Spleen (tissue), 13 donors: ENCODE measurements at places on chromosomes 2 and 18. TPM values are rescaled to one million over a fixed set of nuclear protein-coding genes. Genes with fewer than 3 reads are reported as not detected.

DNA sequence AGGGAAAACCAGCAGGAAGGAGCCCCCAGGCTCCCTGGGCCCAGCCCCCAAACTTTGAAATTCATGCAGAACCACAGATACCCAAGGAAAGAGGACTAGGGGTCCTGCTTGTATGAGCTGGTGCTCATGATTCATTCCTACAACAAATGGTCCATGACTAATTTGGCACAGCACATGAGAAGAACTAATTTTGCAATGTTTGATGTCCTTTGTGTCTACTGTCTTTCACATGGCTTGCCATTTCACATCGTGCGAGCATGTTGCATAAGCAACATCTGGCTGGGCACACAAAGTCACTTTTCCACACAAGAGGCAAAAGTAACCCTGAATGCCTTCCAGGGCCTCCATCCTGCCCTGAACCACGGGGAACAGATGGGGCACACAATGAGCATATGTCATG lies 149.6 kb upstream of the APCDD1 start:
- DNase-seq = no peak

DNA sequence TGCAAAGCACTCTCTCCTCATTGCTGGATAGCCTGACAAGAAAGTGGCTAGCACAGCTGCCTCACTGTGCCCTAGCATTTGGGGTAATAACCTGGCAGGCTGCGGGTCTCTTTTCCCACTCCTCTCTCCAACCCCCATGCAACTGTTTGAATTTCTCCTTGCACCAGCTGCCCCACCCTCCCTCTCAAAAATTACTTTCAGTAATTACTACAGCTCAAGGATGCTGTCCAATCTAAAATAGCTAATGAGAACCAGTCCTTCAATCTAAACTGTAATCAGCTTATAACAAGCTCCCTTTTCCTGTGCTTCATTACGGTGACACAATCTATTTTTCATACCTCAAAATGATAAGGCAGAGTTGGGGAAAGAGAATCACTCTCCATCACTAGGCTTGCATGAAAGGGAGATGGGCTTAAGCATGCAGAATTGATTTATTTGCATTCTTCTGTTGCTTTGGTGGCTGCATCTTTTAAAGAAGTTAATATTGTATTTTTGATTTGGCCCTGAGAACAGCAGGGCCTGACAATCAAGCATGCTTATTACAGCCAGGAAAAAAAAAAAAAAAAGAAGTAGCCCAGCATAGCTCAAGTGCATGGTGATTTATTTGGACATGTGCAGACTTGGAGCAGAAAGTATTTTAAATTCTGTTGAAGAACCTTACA lies 881.8 kb downstream of the SLC4A3 start:
- no peak for DNase-seq

GRCh38 chr2:98608962-98609604 lies 694 bp downstream of the UNC50 start:
- peak; percentile 85 for DNase-seq

DNA sequence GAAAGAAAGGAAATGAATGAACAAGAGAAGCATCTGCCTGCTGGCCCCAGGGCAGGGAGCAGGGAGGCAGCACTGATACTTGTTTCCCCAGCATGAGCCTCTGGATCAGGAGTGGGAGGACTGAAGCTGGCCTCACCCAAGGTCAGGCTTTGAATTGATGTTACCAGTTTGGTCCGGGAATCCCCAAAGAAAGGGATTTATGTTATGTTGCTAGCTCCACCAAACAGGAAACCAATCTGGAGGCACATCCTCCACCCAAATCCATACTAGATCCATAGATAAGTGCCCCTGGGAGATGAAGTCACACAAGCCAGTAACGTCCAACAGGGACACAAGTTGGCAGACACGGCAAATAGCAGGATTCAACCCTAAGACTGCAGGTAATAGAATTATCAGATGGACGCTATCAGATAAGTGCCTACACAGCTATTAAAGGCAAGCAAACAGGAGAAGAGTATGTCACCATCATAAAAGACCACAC lies 85.9 kb downstream of the MTCL1 start:
- no peak for DNase-seq

DNA sequence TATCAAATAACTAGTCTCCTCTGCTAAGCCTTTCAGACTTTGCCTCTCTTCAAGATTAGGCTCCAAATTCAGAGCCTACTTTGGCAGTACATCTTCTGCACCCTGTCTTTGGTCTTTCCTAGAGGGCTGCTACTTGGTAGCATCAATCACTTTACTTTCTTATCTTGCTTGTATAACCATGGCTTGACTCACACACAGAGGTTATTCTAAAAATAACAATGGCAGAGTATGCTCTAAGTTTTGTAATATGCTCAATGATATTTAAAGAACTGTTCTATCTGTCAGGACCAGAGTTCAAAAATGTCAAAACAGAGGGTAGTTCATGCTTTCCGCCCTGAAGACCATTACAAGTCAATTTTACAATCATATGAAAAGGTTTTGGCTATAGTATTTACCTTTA lies 27.7 kb downstream of the THOC1 start:
- no peak for DNase-seq

DNA sequence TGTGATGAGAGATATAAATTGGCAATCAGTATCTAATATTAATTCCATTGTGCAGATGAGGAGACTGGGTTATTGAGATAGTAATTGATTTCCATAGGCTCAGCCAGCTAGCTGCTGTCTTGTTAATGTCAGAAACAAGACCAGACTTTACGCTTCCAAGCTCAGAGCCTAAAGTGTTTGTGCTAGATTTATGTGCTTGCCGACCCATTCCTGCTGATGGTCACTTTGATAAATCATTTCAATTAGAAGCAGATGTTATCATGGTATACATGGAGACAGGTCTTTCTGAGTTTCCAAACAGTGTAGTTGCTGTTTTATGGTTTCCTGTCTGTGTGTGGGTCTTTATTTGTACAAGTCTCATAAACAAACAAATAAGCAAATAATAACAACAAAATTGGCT lies 92.8 kb downstream of the AQP4 start:
- no peak for DNase-seq

DNA sequence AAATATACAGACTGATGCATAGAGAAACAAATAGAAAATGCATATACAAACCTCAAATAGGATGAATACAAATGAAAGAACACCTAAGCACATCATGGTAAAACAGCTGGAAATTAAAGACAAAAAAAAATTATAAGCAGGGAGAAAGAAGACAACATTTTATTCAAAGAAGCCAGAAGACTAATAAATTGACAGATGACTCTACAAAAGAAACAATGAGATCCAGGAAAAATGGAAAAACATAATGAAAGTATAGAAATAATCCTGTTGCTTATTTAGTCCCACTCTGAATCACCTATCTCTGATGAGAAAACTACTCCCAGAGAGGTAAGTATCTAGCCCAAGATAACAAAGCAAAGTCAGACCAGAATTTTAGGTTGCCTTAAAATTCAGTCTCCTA lies 143.4 kb downstream of the RBM43 start:
- DNase-seq = no peak

DNA sequence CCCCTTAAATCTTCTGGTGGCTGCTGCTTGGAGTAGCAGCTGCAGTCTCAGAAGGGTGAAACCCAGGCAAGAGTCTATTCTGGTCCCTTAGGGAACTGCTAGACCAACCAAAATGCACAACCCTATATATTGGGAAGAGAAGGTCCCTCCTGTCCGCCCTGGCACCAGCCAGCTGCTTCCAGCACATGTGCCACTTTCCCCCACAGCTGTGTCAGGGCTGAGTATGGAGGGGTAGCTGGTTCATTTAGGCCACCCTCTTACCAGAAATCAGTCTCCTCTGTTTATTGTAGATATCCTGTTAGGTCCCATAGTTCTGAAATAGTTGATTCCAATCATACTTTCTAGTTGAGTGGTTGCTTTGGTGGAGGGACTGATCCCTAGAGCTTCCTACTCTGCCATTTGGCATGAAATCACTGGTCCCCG lies 68.9 kb downstream of the BIRC6 start:
- DNase-seq = no peak

DNA sequence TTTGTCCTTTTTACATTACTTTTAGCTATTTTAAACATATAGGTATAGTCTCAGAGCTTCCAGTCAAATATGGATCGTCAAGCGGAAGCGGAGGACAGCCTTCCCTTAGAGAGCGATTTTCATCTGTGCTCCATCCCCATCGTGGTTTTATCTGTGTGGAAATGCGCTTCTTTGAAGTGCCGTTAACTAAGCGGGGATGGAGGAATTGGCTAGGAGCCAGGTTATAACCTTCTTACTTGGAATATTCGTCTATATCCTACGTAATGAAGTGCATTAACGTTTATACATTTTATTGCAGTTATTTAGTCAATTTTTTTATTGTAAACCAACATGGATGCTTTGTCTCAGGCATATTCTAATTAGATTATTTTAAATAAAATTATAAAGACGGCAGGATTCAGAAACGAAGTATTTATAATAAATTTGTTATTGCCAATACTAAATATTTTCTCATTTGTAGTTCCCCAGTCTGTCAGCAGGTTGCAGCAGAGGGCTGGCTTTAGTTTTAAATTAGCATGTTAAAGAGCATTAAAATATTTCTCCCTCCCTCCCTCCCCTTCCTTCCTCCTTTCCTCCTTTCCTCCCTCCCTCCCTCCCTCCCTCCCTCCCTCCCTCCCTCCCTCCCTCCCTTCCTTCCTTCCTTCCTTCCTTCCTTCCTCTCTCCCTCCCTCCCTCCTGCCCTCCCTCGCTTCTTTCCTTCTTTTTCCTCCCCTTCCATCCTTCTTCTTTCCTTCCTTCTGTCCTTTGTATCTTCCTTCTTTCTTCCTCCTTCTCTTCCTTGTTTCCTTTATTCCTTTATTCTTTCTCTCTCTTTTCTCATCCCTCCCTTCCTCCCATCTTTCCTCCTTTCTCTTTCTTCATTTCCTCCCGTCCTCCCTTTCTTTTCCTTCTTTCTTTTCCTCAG lies 80.6 kb upstream of the DOCK10 start:
- DNase-seq = no peak

- DNase-seq = peak; percentile 69
Measured at GRCh38 chr18:77066689-77067088, 65.9 kb downstream of the MBP start.

DNA sequence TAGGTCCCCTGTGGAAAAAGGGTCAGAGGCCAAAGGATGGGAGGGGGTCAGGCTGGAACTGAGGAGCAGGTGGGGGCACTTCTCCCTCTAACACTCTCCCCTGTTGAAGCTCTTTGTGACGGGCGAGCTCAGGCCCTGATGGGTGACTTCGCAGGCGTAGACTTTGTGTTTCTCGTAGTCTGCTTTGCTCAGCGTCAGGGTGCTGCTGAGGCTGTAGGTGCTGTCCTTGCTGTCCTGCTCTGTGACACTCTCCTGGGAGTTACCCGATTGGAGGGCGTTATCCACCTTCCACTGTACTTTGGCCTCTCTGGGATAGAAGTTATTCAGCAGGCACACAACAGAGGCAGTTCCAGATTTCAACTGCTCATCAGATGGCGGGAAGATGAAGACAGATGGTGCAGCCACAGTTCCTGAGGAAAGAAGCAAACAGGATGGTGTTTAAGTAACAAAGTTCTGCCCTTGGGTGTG lies 165.8 kb downstream of the RPIA start:
- no peak for DNase-seq

DNA sequence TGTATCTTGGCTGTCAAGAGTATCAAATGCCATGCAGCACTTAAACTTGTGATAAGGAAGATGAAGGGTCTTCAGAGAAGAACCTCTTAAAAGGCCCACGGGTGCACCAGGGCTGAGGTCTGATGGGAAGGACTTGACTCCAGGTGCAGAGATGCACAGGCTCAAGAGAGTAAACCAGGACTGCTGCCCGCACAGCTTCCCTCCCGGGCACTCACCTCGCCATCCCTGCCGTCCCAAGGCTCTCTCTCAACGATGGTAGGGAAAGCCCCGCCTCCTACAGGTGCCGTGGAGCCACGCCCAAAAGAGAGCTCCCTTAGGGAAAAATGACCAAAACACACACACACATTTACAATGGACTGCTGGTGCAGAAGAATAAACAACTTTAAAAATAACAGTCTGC lies 27.9 kb downstream of the PDIA6 start:
- DNase-seq = no peak

- DNase-seq = no peak
Measured at GRCh38 chr2:14306268-14306861, 326.2 kb upstream of the LRATD1 start.

- DNase-seq = peak; percentile 32
Measured at GRCh38 chr18:59048378-59048777, 91.3 kb upstream of the SEC11C start.

DNA sequence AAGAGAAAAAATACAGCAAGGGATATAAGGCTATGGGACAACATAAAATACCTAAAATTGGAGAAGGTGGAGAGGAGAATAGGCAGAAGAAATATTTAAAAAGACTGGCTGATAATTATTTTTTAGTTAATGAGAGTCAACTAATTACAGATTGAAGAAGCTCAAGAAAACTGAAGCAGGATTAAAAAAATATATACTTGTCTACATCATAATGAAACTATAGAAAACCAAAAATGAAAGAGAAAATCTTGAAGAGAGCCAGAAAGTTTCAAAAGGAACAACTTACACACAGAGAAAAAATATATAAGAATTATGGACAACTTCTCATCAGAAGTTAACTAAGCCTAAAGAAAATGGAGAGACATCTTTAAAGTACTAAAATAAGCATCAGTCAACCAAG lies 62.9 kb upstream of the APCDD1 start:
- no peak for DNase-seq

DNA sequence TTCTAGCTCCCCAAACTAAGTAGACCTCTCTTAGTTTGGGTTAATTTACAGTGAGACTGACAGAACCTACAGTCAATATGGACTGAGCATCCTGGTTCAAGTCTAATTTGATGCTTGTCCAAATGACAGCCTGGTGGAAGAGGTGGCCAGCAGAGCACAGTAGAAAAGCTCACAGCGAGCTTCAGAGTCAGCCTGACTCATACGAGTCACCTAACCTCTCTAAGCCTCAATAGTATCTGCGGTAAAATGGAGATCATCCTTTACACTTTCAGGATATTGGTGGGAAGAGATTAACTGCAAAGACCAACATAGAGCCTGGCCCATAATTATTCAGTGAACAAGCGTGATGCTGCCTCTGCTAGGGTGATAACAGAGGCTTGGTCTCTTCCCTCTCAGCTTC lies 54.5 kb downstream of the DOCK10 start:
- no peak for DNase-seq

DNA sequence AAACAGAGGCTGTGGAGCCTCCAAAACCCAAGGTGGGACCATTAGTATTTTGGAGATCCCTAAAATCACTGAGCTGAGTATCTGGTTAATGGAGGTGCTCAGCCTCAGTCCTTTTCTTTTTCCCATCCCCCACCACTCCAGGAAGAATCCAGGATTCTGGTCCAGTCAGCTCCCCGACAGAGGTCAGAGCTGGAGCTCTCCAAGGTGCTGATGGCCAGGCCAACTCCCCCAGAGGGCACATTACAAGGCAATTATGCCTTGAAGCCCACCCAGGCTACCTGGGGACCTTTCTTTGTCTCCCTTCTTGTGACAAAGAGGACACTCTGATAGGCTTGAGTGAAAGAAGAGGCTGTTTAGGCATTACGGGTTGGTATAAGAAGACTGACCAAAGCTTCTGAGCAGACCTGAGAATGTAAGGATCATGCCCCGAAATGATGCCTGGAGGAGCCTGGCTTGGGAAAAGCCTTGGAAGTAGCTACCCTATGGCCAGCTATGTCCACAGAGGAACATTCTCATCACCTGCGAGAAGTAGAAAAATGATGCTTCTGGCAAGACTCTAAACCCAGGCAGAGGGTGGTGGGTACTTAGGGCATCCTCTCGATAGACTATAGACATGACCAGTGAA lies 102.5 kb upstream of the LDAH start:
- DNase-seq = no peak

The DIPK1C gene
- not detected for total RNA-seq

The ANKRD36 gene
- total RNA-seq = 36.4 TPM

The OTOS gene
- total RNA-seq = not detected

The HOXD10 gene
- total RNA-seq = not detected

The HADHA gene
- 115 TPM for total RNA-seq

The FAM237A gene
- not detected for total RNA-seq

The FAM228B gene
- total RNA-seq = 32.4 TPM

The PROM2 gene
- 4.9 TPM for total RNA-seq

The GNAL gene
- total RNA-seq = 5.2 TPM

The KLHL29 gene
- total RNA-seq = 8.5 TPM
